ENCODE measurements at places on chromosomes 4 and X.

DNA sequence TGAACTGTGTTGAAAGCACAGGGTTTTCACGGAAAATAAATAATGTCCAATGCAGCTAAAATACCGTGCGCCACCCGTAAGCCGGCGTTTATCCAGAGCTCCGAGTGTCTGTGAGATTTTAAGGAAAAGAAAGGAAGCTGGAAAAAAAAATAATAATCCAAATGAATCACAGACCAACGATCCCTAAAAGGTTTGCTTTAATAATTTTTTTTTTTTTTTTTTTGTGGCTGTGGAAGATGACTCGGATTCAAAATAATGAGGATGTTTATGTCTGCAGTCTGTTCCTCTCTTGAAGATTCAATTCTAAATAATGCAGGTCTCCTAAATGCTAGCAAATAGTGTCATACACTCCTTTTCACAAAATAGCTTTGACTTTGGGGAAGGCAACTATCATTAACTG is 84.6 kb upstream of the PPP2R3B start:
- no peak for DNase-seq

DNA sequence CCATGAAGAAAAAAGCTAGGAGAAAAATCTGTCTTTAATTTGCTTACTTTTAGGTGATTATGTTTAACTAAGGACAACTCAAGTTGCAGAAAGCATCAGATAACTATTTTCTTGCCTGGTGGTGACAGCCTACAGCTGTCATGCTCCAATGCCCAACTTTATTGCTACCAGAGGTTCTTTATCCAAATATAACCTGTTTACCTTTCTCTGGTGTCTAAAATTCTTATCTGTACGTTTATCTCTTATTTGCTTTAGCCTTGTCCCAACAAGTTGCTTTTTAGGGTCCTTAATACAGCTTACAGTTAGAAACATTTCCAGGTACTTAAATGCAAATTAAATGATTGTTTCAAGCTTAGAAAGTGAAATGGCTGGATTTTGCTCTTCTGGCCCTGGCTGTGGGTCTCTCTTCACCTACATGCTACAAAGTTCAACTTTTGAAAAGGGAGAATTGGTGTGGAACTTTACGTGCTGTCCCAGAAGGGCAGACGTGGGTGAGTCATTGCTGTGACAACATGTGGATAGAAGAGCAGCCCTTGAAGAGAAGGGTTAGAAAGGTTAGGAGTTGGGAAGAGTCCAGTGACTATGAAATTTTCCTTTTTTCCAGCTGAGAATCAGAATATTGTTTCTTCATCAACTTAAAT is 60.7 kb downstream of the HPGD start:
- no peak for DNase-seq

DNA sequence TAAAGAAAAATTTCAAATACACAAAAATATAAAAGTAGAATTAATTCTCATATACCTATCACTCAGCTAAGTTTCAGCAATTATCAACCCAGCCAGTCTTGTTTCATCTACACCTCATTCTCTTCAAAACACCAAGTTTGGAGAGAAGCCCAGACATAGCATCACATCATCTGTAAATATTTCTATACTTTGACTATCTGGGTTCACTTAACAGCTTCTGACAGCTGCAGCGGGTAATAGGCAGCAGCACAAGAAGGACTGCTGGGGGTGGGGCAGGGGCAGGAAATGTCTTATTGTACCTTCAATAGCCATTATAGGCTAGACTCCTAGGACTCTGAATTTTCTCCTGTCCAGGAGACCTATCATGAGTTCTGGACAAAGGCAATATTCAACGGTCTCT is 54.1 kb downstream of the PHF8 start:
- no peak for DNase-seq

- DNase-seq: no peak
These were observed 32.0 kb downstream of the STIM2 start for GRCh38 chr4:26892480-26893150.

DNA sequence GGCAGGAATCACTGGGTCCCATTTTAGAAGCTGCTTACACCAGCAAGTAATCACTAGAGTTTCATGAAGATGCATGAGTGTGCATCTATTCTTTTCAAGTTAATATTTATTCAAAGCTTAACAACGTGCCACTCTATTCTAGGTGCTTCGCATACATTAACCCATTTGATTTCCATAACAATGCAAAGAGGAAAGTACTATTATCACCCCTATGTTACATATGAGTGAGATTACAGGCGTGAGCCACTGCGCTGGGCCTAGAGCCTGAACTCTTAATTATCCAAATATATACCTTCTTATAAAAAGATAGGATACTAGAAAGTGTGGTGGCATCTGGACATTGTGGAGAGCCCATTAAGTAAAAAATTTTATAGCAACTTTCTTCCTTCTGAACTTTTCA is 65.4 kb downstream of the CXCL13 start:
- no peak for DNase-seq

DNA sequence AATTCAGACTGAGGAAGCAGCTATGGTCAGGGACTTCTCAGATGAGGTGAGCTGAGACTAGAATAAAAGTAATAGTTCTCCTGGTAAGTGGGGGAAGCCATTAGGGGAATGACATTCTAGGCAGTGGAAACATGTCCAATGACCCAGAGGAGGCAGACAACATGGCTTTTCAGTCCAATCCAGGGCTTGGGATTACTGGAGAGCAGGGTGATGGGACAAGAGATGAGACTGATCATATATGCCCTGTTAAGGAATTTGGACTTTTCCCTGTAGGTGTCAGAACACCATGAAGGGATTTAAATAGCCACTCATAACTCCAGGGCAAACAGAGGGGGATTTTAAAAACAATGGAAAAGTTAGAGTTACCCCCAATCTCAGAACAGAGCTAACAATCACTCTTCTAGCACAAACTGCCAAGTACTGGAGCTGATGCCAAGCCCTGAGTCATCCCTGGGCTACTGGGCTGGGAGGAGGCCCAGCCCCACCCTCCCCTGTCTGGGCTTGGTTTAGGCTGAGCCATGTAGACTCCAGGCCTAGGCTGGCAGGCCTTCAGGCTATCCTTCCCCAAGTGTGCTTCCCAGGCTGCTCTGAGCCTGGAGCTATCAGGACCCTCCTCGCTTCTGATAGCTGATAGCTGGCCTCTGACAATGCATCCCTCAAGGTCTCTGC is 22.7 kb upstream of the MSN start:
- no peak for DNase-seq

GRCh38 chr4:188113156-188113555 is 3.8 kb upstream of the TRIML2 start:
- no peak for DNase-seq

DNA sequence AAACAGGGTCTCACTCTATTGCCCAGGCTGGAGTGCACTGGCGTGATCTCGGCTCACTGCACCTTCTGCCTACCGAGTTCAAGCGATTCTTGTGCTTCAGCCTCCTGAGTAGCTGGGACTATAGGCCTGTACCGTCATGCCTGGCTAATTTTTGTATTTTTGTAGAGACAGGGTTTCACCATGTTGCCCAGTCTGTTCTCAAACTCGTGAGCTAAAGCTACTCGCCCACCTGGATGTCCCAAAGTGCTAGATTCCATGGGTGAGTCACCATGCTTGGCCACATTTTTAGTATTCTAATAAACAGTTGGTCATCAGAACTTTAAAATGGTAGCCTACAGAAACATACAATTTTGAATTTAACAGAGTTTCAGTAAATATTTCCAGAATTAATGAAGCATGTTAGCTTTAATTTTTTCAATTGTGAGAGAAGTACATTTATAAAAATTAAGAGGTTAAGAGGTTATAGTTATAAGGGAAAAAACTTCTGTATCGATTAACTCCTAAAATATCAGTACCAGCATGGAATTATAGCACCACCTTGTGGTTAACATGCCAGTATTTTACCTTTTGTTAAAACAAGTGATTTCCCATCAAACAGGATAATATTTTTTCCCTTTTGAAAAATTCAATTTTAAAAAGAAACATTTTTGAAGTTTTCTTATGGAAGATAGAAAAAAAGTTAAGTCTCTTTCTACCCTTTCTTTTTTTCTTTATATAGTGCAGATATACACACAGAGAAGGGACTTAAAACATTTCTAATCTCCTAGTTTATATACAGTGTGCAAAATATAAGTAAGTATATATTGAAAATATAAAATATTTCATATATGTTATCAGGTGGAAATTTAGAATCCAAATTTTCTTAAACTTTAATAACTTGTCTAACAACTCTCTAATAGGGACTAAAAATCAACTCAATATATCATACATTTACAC is 35.4 kb downstream of the CEP44 start:
- peak; percentile 50 for DNase-seq

DNA sequence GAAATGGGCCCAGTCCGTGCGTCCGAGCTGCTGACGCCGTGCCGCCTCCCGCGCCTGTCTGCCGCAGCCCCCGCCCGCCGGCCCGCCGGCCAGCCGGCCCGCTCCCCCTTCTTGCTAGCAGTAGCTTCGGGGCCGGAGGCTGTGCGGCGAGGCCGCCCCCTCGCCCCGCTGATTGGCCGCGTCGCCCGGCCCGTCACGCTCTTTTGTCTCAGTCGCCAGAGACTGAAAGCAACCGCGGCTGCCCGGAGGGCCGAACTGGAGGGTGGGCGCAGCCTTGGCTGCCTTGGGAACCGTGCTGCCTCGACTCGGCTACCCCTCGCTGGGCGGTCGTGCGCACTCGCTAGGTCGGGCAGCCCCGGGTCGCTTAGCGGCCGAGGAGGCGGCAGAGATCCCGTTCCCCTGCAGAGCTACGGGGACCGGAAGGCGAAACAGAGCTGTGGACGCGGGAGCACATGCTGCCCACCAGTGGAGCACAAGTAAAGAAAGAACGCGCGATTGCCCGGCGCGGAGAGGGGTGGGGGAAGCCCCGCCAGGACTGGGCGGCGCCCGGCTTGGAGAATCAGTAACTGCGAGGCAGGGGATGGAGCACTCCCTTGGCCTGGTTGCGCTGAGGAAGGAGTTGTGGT is at the start of gene ZCCHC18:
Gene ZCCHC18 (plus strand): TSS at position 198 of the 626 bp plus-strand sequence. CDS start 1,589 bp downstream, outside the sequence.
- DNase-seq: peak; percentile 36

GRCh38 chr4:123892368-123892976 is 495.9 kb downstream of the SPRY1 start:
- DNase-seq: no peak

DNA sequence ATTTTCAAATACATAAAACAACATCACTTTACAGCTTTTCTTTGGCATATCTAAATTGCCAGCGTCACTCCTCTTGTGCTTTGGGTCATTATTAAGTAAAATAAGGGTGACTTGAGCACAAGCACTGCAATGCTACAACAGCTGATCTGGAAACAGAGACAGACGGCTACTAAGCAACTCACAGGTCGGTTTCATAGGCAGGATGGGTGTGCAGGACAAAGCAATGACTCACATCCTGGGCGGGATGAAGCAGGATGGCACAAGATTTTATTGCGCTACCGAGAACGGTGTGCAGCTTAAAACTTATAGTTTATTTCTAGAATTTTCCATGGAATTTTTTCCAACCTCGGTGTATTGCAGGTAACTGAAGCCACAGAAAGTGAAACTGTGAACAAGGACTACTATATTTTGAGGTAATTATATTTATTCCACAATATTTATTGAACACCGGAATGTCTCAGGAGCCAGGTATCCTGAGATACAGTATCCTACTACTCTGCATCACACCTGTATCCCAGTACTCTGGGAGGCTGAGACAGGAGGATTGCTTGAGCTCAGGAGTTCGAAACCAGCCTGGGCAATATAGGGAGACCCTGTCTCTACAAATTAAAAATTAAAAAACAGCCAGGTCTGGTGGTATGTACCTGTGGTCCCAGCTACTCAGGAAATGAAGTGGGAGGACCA is 215.5 kb downstream of the APBB2 start:
- DNase-seq: no peak

GRCh38 chr4:76203541-76203940 is 10.1 kb downstream of the SCARB2 start:
- DNase-seq: no peak

GRCh38 chr4:1846580-1846979 is 9.4 kb downstream of the LETM1 start:
- no peak for DNase-seq

DNA sequence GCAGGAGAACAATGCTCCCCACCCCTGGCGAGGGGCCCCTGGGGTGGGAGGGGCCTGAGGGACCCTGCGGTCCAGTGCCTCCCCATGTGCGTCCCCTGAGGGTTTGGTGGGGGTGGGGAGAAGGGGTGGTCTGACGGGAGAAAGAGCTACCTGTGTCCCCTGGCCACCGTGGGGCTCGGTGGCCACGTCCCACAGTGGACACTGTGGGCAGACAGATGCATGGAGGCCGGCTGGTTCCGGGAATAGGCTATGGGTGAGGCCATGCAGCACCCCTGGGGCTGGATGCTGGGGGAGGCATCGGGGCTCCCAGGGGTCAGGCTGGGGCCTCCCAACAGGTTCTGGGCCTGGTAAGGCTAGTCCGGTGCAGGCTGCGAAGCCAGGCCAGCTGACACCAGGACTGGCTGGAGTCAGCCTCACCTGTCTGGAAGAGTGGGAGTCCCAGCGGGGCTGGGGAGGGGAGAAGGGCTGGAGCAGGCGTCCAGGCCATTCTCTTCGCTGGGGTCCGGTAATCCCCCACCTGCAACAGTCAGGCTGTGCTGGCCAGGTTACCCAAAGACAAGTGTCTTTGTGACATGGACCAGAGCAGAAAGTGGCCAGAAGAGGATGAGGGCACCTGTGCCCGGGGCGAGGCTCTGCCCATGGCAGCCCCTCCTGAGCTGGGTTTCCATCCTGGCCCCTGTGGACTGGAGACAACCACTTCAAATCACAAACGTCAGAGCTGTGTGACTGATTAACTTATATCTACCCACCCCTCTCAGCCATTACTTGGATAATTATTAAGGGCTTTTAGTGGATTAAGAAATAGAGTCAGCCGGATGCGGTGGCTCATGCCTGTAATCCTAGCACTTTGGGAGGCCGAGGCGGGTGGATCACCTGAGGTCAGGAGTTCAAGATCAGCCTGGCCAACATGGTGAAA is 1.4 kb upstream of the FAM53A start:
- no peak for DNase-seq

GRCh38 chr4:74874753-74875367 is 58.1 kb upstream of the PARM1 start:
- peak; percentile 53 for DNase-seq

GRCh38 chrX:74680391-74680790 is 66.0 kb upstream of the RLIM start:
- DNase-seq: no peak

GRCh38 chr4:139625482-139625881 is 40.1 kb upstream of the MGST2 start:
- DNase-seq: no peak

GRCh38 chr4:87025023-87025613 is 90.3 kb downstream of the AFF1 start:
- DNase-seq: no peak

DNA sequence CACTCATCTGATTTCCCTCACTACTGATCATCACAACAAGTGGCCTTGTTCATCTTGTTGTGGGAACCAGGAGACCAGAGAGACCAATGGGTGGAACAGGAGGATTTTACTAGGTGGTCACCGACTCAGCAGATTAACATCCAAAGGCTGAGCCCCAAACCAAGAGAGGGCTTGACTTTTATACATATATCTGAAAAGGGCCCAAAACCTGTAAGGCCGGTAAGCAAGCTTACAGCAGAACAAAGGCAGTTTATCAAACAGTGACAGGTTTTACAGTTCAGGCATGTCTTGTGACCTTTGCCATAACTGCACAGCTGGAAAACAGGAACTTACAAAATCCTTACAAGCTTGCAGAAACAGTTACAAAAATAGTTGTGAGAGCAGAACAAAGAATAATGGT is 195.9 kb downstream of the OR13H1 start:
- no peak for DNase-seq

Measured in CD4-positive, alpha-beta T cell treated with Interleukin-10 for 1 hour (primary cell).